ENCODE measurements at places on chromosomes 7 and 10.
A peak's percentile ranks its signal among the peaks of the same experiment; 100 is the strongest.

DNA sequence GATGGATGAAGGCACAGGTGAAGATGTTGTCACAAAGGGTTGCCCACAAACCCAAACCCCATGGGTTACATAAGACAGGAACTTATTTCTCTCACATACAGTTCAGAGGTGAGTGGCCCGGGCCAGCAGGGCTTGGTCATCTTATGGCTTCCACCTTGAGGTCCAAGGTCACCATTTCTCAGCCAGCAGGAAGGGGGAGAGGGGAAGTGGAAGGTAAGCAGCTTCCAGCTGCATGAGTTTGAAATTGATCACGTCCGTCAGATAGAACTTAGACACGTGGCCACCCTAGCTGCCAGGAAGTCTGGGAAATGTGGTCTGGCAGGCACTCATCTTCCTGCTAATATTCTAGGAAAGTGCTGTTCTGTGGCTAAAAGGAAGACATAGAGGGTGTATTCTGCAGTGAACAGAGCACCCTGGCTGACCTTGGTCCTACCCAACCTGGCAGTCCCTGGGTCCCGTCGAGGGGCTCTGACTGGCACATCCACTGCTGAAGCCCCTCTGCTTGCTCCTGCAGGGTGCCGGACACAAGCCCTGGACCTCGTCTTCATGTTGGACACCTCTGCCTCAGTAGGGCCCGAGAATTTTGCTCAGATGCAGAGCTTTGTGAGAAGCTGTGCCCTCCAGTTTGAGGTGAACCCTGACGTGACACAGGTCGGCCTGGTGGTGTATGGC is 49.5 kb downstream of the VWA2 start:
- no peak for DNase-seq

- DNase-seq = no peak
These were observed 38.9 kb upstream of the UBN2 start for GRCh38 chr7:139192014-139192706.

- DNase-seq = peak; percentile 21
These were observed 204.3 kb downstream of the DGKB start for GRCh38 chr7:14698239-14698638.

GRCh38 chr7:133730360-133730759 is 396.8 kb upstream of the LRGUK start:
- no peak for DNase-seq

GRCh38 chr7:75971961-75972763 is 22.2 kb downstream of the TMEM120A start:
- DNase-seq = peak; percentile 30
